Stimulated activated naive CD8-positive, alpha-beta T cell treated with anti-CD3 and anti-CD28 coated beads, Interleukin-15, amount 100 ng/mL, for 72 hours (primary cell): ENCODE measurements at places on chromosomes 13 and 19.
A peak's percentile ranks its signal among the peaks of the same experiment; 100 is the strongest.

DNA sequence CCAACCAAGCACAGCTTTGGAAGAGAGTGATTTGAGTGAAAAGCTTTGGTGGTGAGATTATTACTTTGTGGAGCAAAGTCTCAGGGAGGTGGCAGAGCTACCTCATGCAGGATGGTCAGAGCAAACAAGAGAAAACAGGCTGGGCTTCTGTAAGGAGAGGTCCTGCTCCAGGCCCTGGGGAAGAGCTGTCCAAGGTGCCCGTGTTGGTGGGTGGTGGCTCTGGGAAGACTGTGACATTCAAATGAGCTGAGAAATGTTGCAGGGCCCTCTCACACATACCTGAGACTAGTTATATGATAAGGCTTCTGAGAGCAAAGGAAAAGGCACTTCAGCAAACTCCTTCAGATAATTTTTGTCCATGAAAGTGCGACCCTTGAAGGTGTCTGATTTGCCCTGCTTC, 205.5 kb upstream of the SOX21 start:
- no peak for DNase-seq

GRCh38 chr13:102769679-102770078, 3.9 kb downstream of the TEX30 start:
- no peak for DNase-seq

- DNase-seq: no peak
Measured at GRCh38 chr13:21011378-21011777, 50.0 kb downstream of the LATS2 start.

GRCh38 chr19:51317376-51317775, 5.9 kb downstream of the IGLON5 start:
- no peak for DNase-seq

DNA sequence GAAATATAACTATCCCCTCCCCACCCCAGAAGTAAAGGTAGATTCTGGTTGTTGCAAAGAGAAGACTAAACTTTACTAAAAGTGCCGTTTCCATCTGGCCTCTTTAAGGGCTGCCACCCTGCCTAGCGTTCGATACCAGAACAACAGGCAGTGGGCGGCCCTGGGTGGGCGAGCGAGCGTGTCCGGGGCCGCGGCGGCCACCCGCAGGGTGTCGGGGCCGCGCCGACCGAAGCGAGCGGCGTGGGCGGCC, 2.6 kb downstream of the FGF9 start:
- DNase-seq: peak; percentile 28

- DNase-seq: no peak
Measured at GRCh38 chr13:50923272-50923671, 13.7 kb downstream of the RNASEH2B start.

GRCh38 chr13:113669755-113670341, 2.8 kb downstream of the GRK1 start:
- no peak for DNase-seq

- no peak for DNase-seq
Measured at GRCh38 chr13:103147961-103148360, 81.7 kb upstream of the SLC10A2 start.

- no peak for DNase-seq
Measured at GRCh38 chr13:80374901-80375300, 34.0 kb upstream of the SPRY2 start.

DNA sequence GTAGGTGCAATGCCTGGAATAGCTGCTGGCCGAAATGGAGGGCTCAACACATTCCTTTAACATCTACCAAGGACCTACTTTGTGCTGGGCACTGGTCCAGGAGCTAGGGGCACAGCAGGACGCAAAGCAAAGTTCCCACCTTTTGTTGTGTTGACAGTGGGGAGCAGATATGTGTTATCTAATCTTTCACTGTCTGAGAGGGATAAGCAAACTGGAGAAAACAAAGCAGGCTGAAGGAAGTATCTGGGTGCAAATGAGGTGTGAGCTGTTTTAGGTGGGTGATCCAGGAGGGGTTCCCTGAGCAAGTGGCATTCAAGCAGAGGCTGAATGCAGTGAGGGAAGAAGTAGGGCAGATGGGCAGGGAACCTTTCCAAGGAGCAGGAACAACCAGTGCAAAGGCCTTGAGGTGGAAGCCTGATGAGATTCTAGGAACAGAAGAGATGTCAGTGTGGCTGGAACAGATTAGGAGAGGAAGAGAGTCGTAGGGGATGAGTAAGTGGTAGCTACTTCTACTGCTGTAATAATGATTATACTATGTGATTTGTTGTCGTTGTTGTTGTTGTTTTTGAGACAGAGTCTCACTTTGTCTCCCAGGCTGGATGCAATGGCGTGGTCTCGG, 2.2 kb upstream of the PLAUR start:
- DNase-seq: no peak

DNA sequence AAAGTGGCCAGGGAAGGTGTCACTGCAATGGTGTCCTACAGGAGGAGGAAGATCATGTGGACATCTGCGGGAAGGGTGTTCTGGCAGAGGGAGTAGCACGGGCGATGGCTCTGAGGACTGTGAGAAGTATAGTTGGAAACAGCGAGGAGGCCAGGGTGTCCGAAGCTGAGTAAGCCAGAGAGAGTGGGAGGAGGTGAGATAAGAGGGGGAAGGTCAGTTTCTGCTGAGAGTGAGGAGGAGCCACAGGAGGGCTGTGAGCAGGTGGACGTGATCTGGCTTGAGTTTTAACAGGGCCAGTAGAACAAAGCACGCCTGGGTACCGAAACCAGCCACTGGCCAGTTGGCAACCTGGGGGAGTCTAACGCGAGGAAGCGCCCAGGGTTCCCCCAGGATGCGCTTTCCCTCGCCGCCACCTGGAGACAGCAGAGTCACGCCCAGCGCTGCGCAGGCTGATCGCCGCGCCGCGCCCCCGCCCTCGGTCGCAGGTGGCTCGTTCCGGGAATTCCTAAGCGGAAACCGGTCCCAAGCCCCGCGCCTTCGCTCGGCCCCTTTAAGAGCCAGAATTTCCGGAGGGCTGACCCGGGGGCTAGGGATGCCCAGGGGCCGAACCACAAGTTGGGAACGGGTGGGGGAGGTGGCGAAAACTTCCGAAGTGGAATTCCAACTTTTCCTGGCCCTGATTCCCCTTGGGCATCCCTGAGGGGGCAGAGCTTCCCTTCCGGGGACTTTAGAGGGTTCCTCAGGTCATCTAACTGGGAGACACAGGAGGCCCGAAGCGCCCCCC, 1.1 kb upstream of the LSR start:
- peak; percentile 56 for DNase-seq

DNA sequence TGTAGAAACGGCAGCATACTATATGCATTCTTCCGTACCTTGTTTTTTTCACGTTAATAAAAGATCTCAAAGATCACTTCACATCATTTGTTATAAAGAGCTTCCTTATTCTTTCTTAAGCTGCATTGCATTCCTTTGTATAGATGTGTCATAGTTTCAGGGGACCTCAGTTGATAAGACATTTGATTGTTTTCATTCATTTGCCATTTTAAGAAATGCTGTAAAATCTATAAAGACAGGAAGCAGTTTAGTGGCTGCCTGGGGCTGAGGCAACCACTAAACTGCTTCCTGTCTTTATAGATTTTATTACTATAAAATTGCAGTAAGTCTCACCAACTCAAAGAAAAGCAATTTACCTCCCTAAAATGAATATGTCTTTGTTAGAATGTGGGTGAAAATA, 59.4 kb downstream of the ZDHHC20 start:
- no peak for DNase-seq

- no peak for DNase-seq
Measured at GRCh38 chr19:48635966-48636858, 967 bp downstream of the DBP start.

GRCh38 chr13:44385401-44385800, 11.8 kb downstream of the SERP2 start:
- no peak for DNase-seq

GRCh38 chr13:45441633-45442032, 23.1 kb upstream of the COG3 start:
- DNase-seq: no peak

GRCh38 chr13:76723551-76724232, 162.5 kb downstream of the KCTD12 start:
- DNase-seq: peak; percentile 1

GRCh38 chr13:40595693-40596092, 70.7 kb downstream of the FOXO1 start:
- DNase-seq: no peak

DNA sequence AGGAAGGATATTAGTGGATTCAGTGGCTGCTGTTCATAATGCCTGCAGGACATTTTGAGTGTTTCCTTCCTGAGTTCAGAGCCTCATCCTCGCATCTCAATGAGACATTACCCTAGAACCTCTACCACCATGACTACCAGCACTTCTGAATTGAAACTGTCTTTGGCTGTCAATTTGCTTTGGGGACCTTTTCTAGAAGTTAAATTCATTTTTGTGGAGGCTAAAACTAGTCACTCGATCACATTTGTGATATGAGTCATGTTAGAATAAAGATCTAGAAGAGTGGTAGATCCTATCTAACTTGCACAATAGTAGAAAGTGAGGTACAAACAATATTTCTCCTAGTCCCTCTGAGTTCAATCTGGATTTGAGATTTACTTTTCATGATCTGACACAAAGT, 124.9 kb downstream of the KCNRG start:
- DNase-seq: no peak

DNA sequence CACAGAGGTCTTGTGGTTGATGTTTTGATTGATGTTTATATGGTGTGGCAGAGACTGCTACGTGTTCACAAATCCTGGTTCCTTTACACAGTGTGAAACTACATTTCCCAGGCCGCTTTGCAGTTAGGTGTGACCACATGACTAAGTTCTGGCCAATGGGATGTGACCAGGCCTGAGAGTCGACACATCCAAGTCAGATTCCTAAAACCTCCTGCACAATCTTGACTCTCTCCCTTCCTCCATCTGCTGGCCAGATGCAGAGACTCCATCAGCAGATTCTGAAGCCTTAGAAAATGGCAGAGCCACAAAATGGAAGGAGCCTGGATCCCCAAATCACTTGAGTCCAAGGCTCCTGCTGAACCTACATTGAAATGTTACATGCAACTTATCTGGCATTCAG, 12.6 kb downstream of the CD37 start:
- no peak for DNase-seq

GRCh38 chr19:46984077-46985010, 35.3 kb upstream of the NPAS1 start:
- no peak for DNase-seq

- no peak for DNase-seq
Measured at GRCh38 chr19:436413-436950, 24.4 kb downstream of the SHC2 start.

DNA sequence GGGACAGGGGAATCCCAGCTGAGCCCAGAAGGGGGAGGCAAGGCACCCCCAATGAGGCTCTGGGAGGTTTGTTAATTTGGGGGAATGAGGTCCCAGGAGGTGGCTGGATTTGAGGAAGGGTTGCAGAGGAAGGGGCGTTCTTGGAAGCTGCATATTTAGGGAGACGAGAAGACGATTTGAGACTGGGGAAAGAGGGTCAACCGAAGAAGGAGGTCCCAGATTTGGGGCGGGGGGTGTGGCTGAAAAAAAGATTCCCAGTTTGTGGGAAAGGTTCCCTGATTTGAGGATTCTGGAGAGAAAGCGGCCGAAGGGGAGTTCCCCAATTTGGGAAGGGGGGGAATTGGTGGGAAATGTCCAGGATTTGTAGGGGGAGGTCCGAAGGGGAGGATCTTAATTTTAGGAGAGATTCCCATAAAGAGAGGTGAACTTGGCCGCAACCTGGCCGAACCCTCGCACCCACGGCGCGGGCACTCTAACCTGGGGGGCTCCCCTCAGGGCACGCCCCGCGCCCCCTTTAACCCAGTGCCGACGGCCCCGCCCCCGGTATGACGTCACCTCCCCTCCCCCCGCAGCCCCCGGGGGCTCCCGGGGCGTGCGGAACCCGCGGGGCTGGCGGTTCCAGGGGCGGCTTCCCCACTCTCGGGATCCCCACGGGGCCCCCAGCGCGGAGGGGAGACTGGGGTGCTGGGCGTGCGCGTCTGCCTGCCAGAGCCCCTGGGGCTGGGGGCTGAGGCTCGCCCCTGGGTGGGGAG, 1.2 kb downstream of the PTPRS start:
- DNase-seq: no peak

DNA sequence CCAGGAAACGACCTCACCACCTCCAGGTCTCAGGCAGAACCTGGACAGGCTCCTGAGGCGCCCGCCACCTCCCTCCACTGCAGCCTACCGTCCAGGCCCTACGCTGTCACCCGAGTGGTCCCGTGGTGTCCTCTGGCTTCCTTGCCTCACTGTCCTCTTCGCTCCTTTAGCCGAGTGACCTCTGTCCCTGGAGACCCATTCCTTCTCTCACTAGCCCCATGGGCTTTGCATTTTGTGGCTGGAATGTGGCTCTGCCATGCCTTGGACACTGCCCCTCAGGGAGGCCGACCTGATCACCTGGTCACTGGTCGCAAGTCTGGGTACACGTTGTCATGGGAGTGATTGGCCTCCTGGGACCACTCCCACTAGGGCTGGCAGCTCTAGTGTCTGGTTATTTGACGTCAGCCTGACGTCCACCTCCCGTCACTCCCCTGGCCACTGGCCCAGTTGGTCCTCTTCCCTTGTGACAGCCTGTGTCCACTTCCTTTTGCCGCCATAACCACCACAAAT, 17.9 kb downstream of the SLC25A42 start:
- DNase-seq: no peak

DNA sequence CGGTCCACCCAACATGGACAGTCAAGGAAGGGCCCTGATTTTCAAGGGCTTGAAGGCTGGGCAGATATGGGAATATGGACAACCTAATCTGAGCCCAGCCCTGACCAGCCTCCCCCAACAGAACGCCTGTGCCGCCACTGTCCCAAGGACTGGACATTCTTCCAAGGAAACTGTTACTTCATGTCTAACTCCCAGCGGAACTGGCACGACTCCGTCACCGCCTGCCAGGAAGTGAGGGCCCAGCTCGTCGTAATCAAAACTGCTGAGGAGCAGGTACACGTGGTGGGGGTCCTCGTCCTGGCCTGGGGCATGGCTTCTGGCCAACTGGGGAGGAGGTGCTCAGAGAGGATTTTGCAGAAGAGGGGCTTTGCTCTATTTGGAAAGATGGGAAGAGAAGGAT, 3.5 kb downstream of the CLEC4M start:
- DNase-seq: no peak

- DNase-seq: no peak
Measured at GRCh38 chr13:19181621-19182485, at the start of gene TUBA3C. Gene TUBA3C, minus strand, starts transcription at chr13:19181824. Its CDS starts 77 bp downstream, at chr13:19181747.

GRCh38 chr13:22194106-22194805, 523.4 kb downstream of the FGF9 start:
- no peak for DNase-seq

DNA sequence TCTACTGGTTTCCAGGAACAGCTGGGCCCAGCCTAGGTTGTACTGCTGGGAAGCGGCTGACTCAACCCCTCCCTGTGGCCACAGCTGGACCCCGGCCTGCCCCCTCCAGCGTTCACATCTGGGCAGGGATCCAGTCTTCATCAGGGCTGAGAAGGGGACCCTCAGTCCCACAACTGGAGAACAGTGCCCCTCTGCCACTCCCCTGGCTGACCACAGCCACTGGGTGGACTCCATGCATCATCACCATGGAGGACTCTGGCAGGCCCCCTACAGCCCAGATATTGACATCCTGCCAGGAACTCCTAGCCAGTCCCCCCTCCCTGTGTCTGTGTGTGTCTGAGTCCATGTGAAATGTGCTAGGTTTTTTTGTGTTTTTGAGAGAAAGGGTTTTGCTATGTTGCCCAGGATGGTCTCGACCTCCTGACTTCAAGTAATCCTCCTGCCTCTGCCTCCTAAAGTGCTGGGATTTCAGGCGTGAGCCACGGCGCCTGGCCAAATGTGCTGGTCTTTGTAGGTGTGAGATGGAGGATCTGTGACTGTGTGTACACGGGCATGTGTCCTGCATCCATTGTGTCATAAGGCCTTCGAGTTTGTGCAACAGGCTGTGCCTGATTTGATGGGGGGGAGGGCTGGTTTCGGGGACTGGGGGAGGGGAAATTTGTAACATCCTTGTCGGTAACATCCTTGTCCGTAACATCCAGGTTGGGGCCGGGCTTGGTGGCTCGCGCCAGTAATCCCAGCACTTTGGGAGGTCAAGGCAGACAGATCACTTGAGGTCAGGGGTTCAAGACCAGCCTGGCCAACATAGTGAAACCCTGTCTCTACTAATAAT, 4.0 kb upstream of the HOOK2 start:
- DNase-seq: no peak
